ENCODE measurements at places on chromosomes 13 and 19. TPM values are rescaled to one million over a fixed set of nuclear protein-coding genes. Genes with fewer than 3 reads are reported as not detected.

PGLYRP2 gene
- not detected for total RNA-seq

ATP8B3 gene
- 3.8 TPM for total RNA-seq

SYDE1 gene
- total RNA-seq: 117 TPM

CTXN1 gene
- total RNA-seq: not detected

TUBA3C gene
- not detected for total RNA-seq

SMIM44 gene
- total RNA-seq: not detected
